ENCODE measurements at places on chromosomes 1 and 21.

DNA sequence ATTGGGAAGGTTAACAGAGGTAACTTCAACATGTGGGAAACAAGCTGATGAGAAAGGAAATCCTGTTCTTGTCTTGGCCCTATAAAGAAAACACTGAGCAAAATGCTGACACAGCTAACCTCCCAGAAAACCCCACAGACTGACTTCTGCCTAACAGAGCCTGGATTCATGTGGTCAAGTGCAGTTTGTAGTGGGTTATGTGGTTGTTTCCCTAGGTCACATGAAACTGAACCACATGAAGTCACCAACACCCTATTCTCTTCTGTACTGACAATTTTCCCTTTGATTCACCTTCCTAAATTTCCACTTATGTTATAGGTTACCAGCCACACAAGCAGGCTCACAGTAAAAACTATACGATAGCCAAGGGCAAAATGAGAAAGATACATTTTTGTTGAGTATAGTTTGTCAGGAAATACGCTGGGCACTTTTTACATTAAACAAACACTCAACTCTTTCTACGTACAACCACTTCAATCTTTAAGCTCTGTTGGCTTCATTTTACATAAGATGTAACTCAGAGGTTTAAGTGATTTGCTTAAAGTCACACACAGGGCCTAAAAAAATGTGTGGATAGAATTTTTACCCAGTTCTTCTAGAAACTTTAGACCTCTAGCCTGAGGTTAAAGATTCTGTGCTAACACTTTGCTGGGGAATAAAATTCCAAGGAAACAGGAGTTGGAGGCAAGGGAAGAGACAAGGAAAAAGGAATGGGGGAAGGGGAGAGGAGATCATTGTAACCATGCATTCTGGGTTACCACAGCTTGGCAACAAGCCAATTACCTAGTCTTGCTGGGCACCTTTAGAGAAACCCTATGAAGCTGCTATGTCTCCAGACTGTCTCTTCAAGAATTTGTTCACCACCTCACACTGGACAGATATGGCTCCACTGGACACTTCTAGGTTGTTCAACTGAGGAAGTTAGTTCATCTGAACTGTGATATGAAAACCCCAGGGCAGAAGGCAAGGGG, 601.6 kb upstream of the USP24 start:
- H3K4me1 ChIP-seq: peaks cover 5% of the 10 kb centered on the region
- H3K27me3 ChIP-seq: peaks cover 6% of the 10 kb centered on the region
- no peaks in the 10 kb centered on the region for H3K36me3 ChIP-seq
- no peak overlapping the region for H3K4me3 ChIP-seq

GRCh38 chr1:95685081-95685480, 451.1 kb downstream of the RWDD3 start:
- DNase-seq: no peak
- H3K36me3 ChIP-seq: no peaks in the 10 kb centered on the region
- no peaks in the 10 kb centered on the region for H3K27me3 ChIP-seq
- H3K4me3 ChIP-seq: no peak overlapping the region
- H3K27ac ChIP-seq: no peak overlapping the region

- H3K4me1 ChIP-seq: no peaks in the 10 kb centered on the region
- DNase-seq: no peak
- H3K4me3 ChIP-seq: no peak overlapping the region
- no peaks in the 10 kb centered on the region for H3K27me3 ChIP-seq
- peaks cover 21% of the 10 kb centered on the region for H3K36me3 ChIP-seq
- no peak overlapping the region for H3K27ac ChIP-seq
These were observed 58.0 kb downstream of the NPHP4 start for GRCh38 chr1:5934058-5934884.

DNA sequence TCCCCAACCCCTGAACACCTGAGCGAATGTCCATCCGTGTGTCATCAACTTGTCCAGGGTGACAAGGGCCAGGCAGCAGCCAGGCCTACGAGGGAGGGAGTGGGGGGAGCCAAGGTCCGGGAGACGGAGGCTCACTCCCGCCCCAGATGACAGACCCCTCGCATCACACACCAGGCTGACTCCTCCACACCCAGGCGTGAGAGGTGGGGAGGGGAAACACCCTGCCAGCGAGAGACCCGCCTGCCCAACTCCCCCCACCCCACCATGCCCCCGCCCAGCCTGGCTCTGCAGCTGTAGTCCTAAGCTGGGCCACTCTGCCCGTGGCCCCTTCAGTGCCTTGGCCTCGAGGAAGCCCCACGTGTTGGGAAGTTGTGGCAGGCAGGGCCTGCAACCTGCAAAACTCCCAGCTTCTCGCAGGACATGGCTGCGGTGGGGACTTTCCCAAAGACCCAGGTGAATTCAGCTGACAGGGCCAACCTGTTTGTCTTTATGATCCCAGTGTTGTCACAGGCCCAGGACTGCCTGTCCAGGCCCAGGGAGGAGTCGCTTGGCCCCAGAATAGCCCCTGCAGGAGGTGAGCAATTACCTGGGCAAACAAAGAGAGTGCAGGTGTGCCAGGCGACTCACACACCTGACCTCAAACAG, 62.9 kb downstream of the RIPK4 start:
- peaks cover 13% of the 10 kb centered on the region for H3K27me3 ChIP-seq
- H3K36me3 ChIP-seq: no peaks in the 10 kb centered on the region
- DNase-seq: no peak
- H3K4me1 ChIP-seq: peaks cover 6% of the 10 kb centered on the region

All from activated naive CD8-positive, alpha-beta T cell treated with anti-CD3 and anti-CD28 coated beads, Interleukin-2, amount 50 U/mL, for 24 hours (primary cell).